ENCODE measurements at places on chromosomes 2 and 18.

- DNase-seq: no peak
These were observed 279.6 kb downstream of the TXNL1 start for GRCh38 chr18:56358608-56359280.

DNA sequence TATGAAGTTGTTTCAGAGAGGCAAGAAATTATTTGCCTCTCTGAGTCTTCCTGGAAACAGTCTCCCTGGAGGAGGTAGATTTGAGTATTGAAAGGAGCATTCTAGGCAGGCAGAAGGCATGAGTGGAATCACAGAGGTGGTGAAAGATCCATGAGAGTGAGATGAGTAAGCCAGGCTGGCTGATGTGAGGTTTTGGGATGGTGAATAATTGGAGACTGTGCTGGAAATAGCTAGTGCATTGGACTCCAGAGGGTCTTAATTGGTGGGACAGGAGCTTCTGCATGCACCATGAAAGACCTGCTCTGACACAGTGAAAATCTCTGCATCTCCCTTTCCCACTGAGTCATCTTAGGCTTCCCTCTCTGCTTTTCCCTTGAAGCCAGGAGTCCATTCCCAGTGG lies 46.3 kb downstream of the CDC42EP3 start:
- DNase-seq: no peak

- no peak for DNase-seq
These were observed 1247.0 kb upstream of the CHAC2 start for GRCh38 chr2:52520644-52521043.

- DNase-seq: no peak
These were observed 176.5 kb downstream of the RBM43 start for GRCh38 chr2:151085181-151085611.

Measured in breast epithelium (tissue), 4 donors.